Hematopoietic multipotent progenitor cell (in vitro differentiated cells): ENCODE measurements at places on chromosomes 11 and 22.

DNA sequence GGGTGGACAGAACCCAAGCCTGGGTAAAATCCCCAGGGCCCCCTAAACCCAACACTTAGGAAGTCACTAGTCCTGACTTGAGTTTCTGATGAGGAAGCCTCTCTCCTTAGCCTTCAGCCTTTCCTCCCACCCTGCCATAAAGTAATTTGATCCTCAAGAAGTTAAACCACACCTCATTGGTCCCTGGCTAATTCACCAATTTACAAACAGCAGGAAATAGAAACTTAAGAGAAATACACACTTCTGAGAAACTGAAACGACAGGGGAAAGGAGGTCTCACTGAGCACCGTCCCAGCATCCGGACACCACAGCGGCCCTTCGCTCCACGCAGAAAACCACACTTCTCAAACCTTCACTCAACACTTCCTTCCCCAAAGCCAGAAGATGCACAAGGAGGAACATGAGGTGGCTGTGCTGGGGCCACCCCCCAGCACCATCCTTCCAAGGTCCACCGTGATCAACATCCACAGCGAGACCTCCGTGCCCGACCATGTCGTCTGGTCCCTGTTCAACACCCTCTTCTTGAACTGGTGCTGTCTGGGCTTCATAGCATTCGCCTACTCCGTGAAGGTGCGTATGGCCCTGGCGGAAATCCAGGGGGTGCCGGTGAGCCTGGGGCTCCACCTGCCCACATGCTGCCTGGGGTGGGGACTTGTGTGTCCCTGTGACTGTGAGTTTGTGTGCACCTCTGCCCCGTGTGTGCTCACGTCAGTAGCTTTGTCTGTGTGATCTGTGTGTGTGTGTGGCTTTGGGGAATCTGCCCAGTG lies at the start of gene IFITM1:
IFITM1 (plus strand) TSS at position 254 of the 767 bp plus-strand sequence; CDS start at position 385, 131 bp downstream.
- no peak for DNase-seq

GRCh38 chr11:6655790-6656583 lies at the start of gene DCHS1:
TSS of gene DCHS1 (minus strand) at chr11:6655809. CDS start at chr11:6641613, 14,196 bp downstream.
- no peak for DNase-seq

DNA sequence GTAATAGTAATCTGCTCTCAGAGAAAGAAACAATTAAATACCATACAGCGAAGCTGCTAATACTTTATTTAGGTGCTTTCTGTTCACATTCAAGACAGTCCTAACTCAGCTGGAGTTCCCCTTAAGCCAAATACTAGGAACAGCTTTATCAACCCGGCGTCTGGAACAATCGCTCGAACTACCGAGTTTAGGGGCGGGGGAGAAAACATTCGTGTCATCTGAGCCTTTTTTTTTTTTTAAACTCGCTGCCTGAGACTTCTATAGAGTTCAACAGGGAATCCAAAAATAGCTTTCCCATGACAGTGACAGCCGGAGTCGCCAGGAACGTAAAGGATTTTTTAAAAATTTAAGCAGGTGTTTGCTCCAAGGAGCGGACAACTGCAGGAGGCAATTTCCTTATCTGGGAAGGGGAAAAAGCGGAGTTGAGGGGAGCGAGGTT lies 852 bp downstream of the TRAF6 start:
- peak; percentile 48 for DNase-seq

DNA sequence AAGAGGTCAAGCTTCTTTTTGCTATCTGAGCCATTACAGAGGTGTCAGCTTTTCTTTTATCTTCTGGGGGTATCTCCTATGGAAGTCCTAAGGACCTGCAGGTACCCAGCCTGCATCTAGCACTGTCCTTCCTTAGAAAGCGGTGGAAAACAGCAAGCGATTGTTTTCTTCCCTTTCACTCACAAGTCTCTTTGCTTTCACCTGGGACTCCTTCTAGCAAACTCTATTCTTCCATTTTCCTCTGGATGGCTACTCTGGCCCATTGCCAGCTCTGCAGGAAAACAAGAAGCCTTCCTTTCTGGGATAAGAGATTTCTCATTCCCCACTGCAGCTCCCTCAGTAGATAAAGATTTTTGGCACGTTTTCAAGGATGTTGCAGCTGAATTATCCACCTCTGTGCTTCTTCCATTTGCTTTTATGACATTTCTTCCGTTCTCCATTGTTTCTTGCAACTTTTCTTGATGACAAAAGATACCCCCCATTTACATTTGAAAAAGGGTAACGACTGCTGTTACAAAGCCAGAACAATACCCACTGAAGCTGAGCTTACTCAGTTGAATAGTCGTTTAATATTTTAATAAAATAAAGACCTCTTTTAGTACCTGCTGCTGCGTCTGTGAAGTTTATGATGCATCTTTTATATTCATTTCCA lies 40.2 kb upstream of the BDNF start:
- DNase-seq = no peak

- DNase-seq = no peak
Measured at GRCh38 chr11:63508009-63508408, 2.1 kb downstream of the LGALS12 start.
